ENCODE measurements at places on chromosomes 6 and 20. TPM values are rescaled to one million over a fixed set of nuclear protein-coding genes. Genes with fewer than 3 reads are reported as not detected.

The OR2J3 gene
- not detected for total RNA-seq

The PBX2 gene
- 27.7 TPM for total RNA-seq

The CUL9 gene
- 27.4 TPM for total RNA-seq

The DYNLT2 gene
- total RNA-seq, result 2.5 TPM

The TULP4 gene
- 90.2 TPM for total RNA-seq

The RSPH9 gene
- total RNA-seq, result not detected

The OR2B3 gene
- total RNA-seq, result not detected

The MYLK2 gene
- total RNA-seq, result 0.12 TPM

The DDX43 gene
- total RNA-seq, result 10.7 TPM

DNA sequence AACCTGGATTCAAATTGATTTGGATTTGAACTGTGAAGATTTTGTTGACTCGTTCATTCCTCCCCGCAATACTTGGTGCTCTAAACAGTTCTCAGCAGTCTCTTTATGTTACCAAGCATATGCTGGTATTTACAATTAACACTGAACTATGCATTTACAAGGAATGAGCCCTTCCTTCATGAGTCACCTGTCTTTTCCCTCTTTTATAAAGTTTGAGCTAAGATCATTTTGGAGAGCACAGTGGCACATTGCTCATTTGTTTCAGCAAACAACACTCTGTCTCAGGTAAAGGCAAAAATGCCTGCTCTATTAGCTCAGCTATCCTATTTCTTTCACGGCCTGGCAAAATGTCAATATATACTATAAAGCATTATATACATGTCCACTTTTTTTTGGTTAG, 285.4 kb downstream of the PHACTR1 start:
- DNase-seq, result no peak

DNA sequence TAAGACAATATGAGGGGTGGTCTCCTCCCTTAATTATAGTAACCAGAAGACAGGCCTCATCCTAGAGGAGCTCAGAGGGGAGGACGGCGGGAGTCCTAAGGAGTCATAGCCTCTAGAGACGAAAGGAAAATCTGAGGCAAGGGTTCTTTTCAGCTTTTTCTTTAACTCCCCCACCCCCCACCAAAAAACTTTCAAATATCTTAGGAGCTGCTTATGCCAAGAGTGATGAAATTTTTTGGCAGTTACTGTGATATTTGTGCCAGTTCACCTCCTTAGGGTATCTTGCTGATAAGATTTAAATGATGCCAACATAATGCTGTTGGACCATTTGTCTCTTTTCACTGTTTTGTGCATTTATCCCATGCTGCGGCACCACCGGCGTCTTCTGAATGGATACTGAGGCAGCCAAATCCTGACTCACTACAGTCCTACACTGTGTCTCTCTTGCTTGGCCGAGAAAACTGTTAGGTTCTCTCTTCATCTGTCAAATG, 44.5 kb upstream of the DSE start:
- no peak for DNase-seq

GRCh38 chr6:165837948-165838745, 175.1 kb upstream of the PDE10A start:
- DNase-seq, result no peak

- no peak for DNase-seq
These were observed 185.1 kb upstream of the SULF2 start for GRCh38 chr20:47970282-47970903.

- DNase-seq, result no peak
These were observed 61.5 kb upstream of the TFB1M start for GRCh38 chr6:155375801-155376200.

DNA sequence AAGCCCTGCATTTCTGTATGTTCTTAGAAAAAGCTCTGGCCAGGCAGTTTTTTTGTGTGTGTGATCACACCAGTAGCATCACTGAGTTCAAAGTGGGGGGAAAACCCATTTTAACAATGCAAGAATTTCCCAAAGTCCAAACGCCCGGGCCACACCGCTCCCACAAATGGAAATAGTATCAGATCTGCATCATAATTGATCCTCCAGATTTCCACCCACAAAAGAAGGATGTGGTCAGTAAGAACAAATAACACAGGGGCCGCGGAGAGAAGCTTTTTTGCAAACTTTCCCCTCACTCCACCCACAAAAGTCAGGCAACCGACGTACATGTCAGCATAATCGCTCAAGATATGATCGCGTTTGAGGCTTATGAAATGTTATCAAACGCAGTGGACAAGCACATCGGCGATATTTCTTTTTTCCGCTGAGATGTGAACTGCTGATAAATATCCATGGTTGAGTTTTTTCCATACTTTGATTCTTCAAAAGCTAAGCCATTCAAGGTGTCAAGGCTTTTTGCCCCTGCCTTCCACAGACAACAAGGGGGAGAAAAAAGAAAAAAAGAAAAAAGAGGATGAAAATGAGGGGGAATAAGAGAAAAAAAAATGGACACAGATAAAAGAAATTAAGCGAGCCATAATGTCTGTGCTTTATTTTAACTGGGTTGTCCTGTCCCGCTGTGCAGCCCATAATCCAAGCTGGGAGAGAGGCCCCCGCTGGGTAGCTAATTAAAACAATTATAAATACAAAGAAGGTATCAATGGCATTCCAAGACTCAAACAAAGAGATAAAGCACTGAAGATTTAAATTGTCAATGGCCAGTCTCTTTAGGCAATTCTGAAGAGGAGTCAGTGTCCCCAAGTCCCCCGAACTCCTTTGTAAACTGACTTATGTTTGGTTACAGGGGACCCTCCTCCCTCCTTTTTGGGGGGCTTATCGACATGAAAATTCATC, 143.5 kb downstream of the ZFP64 start:
- no peak for DNase-seq

DNA sequence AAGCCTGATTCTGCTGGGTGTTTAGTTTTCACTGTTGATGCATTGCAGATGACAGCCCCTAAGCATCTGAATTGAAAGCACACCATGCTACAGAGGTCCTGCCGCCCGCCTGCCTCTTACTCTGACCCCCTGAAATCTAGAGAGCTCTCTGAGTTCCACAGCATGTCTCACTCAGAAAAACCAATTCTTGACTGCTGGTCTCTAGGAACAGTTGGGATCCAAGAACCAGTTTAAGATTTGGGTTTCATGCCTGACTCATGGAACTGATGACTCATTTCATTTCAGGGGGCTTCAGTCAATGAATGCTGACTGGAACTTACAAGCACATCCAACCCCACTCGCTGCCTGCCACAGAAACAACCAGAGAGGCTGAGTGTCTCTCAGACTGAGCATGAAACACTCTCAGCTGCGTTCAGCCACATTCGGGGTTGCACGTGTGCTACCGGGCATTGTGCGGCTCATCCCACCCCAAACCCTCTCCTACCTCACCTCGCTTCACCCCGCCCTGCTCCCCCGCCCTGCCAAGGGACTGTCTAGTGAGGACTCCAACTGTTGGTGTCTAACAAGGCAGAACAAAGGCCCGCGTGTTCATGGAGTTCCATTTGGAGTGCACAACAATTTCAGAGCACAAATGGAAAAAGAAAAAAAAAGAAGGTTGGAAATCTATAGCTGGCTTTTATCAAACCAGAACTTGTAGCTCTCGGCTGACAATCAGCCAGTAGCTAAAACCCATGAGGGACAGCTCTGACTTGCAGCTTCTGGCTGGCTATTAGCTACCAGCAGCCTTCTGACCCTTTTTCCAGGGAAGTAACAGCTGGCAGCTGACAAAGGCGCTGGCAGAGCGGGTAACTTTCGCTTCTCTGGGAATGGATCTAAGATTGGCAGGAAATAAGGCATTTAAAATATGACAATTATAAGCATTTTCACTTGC, 20.0 kb upstream of the TRAF3IP2 start:
- no peak for DNase-seq

DNA sequence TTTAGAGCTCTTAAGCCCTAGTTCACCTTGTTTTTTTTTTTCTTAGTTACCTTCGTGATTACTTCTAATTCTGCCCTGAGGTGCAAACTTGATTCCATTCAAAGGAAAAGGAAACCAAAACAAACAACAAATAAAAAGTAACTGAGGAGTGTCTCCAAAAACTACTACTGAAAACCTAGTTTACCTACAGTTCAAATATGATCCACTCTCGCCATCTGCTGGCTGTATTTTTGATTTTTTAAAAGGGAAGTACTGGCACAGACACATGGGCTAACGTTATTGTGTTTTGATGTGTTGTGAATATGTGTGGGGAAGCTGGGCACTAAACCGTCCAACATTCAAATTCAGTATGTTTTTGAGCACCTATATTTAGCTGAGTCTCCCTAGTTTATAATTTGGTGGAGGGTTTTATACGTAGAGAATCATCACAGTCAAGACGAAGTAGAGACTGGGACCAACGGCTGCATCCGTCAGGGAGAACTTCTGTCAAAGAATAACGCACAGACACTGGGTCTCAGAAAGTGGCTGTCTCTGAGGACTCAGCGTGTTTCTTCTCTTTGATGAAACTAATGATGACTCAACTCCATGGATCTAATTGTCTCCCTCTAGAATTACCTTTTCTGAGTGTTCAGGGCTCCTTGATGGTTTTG, 373.5 kb upstream of the BTBD3 start:
- DNase-seq, result no peak

GRCh38 chr6:163701762-163702161, 287.2 kb downstream of the QKI start:
- DNase-seq, result no peak

DNA sequence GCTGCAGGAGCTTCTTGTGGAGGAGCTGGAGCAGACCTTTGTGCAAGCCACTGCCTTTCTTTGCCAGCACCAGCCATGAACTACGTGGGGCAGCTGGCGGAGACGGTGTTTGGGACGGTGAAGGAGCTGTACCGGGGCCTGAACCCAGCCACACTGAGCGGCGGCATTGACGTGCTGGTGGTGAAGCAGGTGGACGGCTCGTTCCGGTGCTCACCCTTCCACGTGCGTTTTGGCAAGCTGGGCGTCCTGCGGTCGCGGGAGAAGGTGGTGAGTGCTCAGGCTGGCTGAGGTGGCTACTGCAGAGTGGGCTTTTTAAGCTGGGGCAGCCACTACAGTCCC, 5.1 kb downstream of the LPIN3 start:
- DNase-seq, result no peak
